ENCODE measurements at places on chromosomes 2 and 18.

DNA sequence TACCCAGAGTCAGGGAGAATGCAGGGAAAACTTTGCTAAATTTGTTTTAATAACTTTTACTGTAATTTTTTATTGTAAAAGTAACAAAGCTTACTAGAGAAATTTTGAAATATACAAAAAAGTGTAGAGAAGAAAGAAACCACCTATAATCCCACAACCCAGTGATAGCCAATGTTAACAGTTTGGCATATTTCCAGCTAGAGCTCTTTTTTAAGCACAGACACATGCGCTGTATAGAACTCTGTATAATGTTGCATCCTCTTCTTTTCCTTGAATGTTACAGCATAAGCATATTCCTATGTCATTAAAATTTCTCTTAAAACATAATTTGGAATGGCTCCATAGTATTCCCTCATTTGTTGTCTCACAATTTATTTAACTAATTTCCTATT is 37.4 kb upstream of the EPAS1 start:
- DNase-seq: no peak

- DNase-seq: no peak
Observed at GRCh38 chr2:180978903-180979748, 1.3 kb upstream of the UBE2E3 start.

DNA sequence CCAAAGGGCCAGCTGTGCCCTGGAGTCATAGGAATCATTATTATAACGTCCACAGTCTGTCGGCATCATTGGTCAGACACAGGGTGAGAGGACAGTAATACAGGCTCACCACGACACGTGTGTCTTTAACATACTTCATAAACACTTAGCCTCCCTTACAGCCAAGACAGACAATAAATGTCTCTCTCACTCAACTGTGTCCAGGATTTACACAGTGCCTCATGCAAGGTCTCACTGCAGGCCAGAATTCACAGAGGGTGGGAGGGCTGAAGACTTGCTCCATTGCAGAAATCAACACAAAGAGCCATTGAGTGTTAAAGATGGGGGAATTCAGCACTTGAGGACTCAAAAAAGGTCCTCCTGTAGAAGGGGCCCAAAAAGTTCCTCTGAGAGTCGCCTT is 210.5 kb downstream of the BCL2 start:
- DNase-seq: no peak

GRCh38 chr2:10336283-10336682 is 33.6 kb downstream of the HPCAL1 start:
- DNase-seq: no peak

DNA sequence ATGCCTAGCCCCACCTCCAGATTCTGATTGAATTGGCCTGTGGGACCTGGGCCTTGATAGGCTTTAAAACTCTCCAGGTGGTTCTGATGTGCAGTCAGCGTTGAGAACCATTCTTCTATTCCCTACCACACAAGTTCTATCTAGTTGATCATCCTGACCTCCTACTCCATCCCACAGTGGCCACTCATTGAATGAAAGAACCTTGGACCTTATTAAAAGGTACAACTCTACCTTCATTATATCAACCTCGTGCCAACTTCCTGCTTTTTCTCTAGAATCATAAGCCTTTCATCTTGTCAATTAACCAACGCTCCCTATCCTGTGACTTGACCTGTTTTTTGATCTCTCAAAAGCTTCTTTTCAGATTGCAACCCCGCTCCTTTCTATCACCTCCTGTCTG is 55.8 kb downstream of the SLC40A1 start:
- no peak for DNase-seq

DNA sequence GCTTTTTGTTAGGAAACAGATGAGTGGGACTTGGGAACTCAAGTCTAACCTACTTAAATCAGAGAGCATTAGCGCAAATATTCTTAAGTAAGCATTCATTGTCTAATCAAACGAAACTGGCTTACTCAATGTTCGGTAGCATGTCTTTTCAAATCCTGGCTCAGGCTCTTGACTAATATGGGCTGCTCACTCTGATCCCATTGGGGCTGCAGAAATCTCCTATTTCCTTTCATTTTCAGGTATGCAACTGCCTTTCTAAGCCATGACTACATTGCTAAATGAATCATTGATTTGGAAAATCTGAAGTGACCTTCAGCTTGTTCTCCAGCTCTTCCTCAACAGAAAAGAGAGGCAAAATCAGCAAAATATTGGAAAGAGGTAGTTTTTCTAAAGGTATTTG is 2084.4 kb upstream of the PIK3C3 start:
- DNase-seq: no peak

- DNase-seq: no peak
Observed at GRCh38 chr2:156340804-156341451, 8.4 kb upstream of the NR4A2 start.

- no peak for DNase-seq
Observed at GRCh38 chr18:10059610-10060468, 146.0 kb downstream of the VAPA start.

DNA sequence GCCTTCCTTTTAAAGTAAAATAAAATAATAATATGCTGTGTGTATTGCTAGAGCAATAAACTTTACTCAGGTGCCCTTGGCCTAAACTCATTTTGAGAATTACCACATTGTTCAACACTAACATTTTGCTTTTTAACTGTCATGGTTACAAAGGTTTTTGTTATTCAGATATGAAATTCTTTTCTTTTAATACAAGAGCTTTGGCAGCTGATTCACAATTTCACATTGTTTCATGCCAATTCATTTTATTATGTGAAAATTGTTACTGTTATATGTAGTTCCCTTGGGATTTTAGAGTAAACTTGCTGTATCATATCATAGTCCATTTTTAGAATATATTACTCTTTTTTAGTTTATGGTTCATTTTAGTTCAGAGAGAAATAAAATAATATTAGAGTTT is 65.8 kb upstream of the ZNF804A start:
- no peak for DNase-seq

GRCh38 chr2:11688222-11689069 is 18.5 kb upstream of the NTSR2 start:
- DNase-seq: peak; percentile 66

DNA sequence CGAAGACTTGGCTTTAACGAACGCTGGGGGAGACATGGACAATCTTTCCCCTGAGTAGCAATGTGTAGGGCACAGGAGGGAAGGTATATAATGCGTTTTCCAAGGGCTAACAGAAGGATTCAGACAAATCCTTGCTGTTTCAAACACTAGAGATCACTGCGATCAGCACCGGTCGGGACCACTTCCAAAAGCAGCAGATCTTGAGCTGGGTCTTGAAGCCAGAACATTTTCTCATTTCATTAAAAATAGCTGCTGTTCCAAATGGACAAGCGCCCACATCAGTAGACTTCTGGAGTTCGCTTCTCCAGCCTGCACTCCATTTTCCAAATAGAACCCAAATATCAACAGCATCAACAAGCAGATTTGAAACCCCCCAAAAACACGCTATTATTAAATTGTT is 65.1 kb upstream of the MAPRE2 start:
- DNase-seq: no peak

GRCh38 chr18:76983613-76984051 is 149.0 kb downstream of the MBP start:
- DNase-seq: no peak

GRCh38 chr2:168920504-168921157 is 19.5 kb downstream of the G6PC2 start:
- no peak for DNase-seq

DNA sequence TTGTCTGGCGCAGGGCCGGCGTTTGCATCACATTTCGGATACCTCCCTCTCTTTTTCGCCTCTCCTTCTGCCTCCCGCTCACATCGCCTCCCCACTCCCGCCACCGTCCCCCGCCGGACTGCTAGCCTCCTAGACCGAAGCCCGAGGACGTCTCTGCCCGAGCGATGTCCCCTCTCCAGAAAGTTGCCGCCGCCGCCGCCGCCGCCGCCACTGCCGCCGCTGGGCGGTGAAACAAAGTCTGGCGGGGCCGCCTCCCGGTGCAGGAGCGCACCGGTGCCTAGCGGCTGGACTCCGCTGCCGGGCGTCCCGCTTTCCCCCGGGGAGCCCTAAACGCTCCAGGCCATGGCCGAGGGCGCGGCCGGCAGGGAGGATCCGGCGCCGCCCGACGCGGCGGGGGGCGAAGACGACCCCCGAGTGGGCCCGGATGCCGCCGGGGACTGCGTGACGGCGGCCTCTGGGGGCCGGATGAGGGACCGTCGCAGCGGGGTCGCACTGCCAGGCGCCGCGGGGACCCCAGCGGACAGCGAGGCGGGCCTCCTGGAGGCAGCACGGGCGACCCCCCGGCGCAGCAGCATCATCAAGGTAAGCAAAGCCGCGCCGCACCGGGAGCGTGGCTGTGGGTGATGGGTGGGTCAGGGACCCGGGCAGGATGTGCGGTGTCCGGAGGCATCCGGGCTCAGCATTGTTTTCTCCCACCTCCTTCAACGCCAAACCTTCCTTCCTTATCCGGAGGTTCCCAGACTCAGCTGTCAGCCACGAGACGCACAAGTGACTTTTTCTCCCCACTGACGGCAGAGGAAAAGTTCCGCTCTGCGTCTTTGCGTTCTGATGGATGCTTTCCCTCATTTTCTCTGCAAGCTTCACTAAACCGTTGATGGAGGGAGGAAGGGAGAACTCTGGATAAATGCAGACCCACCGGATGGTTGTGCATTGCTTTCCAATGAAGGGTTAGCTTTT is 643 bp downstream of the PLCL1 start:
- no peak for DNase-seq

Measured in activated T-helper 1 cell treated with anti-CD3 and anti-CD28 coated beads, Interleukin-2, amount 50 U/mL, for 16 hours (primary cell).